Right cardiac atrium (tissue), 5 donors: ENCODE measurements at places on chromosomes 16 and 17.

GRCh38 chr17:57106107-57106835, 21.2 kb downstream of the AKAP1 start:
- DNase-seq = peak; percentile 65

DNA sequence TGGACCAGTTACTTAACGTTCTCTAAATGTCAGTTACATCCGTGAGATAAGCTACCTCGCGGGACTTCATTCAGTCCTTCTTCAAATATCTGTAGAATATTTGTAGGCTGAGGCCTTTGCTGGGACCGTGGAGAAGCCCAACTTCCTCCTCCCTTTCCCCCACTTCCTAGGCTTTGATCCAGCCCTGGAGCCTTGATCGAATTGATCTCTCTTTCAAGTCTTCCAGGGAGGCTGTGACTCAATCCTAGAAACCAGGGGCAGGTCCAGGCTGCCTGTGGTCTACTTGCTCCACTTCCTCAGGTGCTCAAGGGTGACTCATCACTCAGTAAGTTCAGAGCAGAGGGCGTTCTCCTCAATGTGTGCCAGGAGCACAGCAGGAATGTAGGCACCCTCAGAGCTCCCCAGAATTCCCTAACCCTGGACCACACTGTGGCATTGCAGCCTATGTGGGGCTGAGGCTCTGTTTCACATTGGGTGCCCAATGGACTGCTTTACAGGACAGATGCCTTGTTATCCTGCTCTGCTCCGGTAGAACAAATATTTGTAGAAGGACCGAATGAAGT, 11.2 kb upstream of the CEP20 start:
- no peak for DNase-seq

- no peak for DNase-seq
These were observed 480 bp downstream of the KIF19 start for GRCh38 chr17:74326506-74326905.

GRCh38 chr17:51366866-51367265, 106.5 kb downstream of the UTP18 start:
- no peak for DNase-seq

GRCh38 chr16:83989300-83989699, 21.3 kb downstream of the NECAB2 start:
- DNase-seq = peak; percentile 7

- no peak for DNase-seq
These were observed 1.2 kb upstream of the SOST start for GRCh38 chr17:43759836-43760235.

DNA sequence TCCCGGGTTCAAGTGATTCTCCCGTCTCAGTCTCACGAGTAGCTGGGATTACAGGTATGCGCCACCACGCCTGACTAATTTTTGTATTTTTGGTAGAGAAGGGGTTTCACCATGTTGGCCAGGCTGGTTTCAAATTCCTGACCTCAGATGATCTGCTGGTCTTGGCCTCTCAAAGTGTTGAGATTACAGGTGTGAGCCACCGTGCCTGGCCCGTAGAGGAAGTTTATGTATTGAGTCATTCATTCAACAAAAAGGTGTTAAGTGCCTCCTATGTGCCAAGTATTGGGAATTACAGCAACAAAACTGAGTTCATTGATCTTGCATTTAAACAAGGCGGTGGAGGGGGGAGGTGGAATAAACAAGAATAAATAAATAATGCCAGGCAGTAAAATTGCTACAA, 10.2 kb upstream of the CNOT1 start:
- DNase-seq = no peak

- DNase-seq = no peak
These were observed 39.9 kb downstream of the UBE2G1 start for GRCh38 chr17:4326608-4327007.

GRCh38 chr17:45146890-45147580, 1.2 kb upstream of the HEXIM1 start:
- DNase-seq = no peak

DNA sequence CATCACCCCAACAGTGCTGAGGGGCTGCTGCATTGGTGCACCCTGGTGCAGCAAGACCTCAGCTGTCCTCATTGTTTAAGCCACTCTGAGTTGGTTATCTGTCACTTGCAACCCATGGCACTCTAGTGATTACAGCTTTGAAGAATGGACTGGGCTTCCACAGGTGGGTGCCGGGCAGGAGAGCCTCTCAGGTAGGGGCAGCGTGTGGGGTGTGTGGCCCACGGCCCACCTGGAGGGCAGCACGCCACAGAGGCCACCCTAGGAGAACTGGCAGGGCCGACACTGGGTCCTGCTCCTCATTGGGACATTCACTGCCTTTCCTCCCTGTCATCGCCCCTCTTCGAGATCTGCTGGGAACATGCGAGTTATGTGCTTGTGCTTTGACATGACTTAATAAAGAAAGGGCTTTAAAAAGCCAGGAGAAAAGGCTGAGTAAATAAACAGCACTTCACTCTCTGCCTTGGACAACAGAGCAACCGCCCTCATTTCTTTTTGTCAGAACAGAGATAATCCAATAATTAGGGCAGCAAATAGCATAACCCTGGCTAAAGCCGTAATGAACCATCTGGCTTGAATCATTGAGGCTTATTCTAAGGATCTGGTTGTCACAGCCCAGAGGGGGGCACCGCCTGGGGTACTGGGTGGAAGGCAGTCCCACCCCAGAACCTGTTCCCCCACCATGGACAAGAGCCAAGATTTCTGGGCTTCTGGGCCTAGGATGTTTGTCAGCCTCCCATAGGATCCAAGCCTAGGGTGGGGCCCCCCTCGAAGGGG, 3.0 kb downstream of the DOC2B start:
- no peak for DNase-seq

DNA sequence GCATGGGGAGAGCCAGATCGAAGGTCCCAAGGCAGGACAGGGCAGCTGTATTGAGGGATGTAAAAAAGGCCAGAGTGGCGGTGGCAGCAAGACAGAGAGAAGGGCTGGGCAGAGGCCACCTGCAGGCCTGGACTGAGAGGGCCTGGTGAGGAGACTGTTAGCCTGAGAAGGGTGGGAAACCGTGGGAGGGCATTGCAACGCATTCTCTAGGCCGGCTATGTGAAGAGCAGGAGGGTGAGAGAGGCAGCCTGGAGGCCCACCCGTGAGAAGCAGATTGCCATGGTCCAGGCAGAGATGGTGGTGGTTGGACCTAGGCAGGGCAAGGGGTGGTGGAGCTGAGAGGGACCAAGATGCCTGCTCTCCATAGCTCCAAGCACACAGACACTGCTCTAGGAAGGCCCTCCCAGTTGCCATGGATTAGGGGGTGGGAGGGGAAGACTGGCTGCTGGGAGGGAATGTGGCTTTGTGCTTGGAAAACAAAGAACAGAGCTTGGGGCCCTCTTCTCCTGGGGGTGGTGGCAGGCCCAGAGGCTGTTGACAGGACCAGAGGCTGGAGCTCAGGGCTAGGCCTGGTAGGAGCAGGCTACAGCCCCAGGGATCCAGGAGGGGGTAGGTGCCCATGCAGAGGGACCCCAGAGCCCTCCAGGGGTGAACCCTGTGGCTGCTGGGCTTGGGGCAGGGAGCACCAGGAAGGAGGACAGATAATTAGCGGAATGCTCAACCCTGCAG, 12.4 kb upstream of the TCAP start:
- DNase-seq = no peak

DNA sequence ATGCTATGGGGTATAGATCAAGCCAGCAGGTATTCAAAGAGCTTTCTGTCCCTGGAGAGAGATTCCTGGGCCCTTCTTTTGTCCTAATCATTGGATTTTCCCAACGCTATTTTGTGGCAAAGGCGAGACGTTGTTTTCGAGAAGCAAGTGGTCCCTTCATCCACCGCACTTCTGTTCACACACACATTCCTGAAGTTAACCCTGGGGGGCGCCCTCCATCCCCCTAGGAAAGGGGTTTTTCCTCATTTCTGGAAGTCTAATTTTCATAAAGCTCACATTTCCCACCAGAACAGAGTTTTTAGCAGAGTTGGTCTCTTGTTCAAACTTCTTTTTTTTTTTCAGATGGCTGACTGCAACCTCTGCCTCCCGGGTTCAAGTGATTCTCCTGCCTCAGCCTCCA, 11.9 kb downstream of the SCGB1C2 start:
- no peak for DNase-seq

GRCh38 chr16:57544124-57544653, 1.7 kb downstream of the ADGRG5 start:
- DNase-seq = peak; percentile 9

DNA sequence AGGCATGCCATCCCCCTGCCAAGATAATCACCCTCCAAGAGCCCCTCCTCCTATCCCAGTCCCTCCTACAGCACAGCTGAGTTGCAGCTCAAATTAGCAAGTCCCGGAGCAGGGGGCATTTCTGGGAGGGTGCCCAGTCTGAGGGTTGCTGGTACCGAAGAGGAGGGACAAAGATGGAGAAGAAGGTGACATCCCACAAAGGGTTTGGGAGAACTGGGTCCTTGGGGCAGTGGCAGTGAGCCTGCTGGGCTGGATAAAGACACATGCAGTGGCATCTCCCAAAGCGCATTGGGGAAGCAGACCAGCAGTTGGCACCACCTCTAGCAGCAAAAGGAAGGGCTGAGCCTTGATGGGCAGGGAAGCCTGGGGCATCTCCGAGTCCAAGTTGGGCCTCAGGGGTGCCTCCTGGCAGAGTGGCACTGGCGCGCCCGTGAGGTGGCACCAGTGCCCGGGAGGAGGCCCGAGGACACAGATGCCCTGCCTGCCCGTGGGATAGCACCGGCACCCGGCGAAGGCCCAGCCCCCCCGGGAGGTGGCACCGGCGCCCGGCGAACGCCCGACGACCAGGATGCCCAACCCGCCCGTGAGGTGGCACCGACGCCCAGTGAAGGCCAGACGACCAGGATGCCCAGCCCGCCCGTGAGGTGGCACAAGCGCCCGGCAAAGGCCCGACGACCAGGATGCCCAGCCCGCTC, 622 bp downstream of the TOM1L2 start:
- DNase-seq = no peak

- DNase-seq = no peak
These were observed 16.1 kb downstream of the PPL start for GRCh38 chr16:4920826-4921225.

GRCh38 chr16:77403732-77404131, 31.1 kb downstream of the ADAMTS18 start:
- no peak for DNase-seq

DNA sequence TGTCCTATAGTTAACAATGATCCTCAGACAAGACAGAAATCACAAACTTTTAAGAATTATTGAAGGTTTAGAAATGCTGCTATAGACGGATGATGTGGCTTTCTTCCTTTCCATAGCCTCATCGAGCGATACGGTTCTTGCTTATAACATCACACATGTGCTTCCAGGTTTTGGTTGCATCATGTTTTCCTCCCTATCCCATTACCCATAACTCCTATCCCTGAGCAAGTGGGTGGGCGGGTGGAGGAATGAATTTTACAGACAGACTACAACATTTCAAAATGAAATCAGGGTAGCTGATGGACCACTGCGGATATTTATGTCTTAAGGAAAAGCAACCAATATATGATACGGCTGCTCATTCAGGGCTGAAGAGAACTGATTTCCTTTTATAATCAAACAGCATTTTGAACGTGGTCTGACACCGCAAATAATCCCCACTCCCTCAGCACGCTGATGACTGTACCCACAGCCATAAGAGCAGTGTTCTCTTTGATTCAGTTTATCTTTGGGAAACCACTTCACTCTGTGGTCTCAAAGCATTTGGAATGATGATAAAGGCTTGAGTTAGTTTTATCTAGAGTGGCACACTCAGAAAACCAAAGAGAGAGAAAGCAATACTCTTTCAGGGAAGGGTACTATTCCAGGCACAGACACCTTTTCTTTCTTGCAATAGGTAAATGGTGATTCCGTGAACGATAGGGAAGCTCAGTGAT, 4.6 kb upstream of the AKTIP start:
- DNase-seq = no peak

- DNase-seq = no peak
These were observed 606 bp upstream of the ZBTB4 start for GRCh38 chr17:7480089-7480384.

- DNase-seq = no peak
These were observed 8.7 kb upstream of the CDC27 start for GRCh38 chr17:47197821-47198220.

DNA sequence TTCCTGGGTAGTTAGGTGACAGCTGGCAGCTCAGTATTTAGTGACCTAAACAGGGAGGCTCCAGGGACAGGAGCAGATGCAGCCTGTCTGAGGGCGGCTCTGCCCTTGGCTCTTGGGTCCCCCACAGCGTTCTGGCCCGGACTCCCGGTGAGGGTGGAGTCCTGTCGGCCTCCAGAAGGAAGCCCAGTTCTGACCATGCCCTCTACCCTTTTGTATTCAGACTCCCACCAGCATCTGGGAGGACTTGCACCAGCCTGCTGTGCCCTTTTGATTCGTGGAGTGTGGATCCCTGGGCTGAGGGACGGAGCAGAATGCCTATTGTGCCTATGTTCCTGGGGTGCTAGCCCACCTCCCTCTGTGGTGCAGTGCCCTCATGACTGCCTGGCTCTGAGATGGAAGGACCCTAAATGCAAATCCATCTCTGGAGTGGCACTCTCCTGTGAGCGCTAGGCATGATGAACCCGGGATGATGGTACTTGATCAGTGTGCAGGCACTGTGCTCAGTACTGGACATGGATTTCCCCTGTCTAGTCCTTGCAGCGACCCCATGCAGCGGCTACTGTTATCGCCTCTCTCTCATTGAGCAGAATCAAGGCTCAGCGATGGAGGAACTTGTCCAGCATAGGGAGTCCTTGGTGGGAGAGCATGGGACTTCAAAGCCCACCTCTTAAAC, 123.1 kb downstream of the SNX29 start:
- DNase-seq = no peak

DNA sequence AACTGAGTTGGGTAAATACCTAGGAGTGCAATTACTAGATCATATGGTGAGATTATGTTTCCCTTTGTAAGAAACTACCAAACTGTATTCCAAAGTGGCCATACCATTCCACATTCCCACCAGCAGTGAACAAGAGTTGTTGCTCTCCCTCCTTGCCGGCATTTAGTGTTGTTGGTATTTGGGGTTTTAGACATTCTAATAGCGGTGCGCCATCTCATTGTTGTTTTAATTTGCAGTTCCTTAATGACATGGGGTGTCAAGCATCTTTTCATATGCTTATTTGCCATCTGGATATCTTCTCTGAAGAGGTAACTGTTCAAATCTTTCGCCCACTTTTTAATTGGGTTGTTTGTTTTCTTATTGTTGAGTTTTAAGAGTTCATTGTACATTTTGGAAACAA, 164.2 kb upstream of the LHX1 start:
- DNase-seq = no peak

GRCh38 chr17:29592850-29593551, at the start of gene ANKRD13B:
ANKRD13B (plus strand) TSS chr17:29593132; CDS start chr17:29593622, 490 bp downstream.
- peak; percentile 83 for DNase-seq

GRCh38 chr17:11636771-11637170, 38.5 kb downstream of the DNAH9 start:
- DNase-seq = no peak

DNA sequence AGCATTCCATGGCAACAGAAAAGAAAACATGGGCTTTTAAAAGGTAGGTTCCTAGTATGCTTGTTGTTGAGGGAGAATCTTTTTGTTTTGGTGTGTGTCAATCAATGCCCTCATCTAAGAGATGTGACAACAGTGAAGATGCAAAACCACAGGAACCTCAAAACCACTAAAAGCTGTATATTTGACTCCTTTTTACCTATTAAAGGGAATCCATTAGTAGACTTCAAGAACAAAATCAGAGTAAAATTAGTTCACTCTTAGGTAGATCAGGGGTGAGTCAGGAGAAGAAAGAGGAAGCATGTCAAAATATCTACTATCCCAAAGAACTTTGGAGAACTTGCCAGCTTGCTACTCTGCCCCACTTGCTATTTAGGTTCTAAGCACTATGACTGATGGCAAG, 89.1 kb downstream of the CDK5R1 start:
- no peak for DNase-seq

- no peak for DNase-seq
These were observed 100.5 kb downstream of the FTO start for GRCh38 chr16:53804467-53804866.
